Lower lobe of right lung (tissue), 2 donors: ENCODE measurements at places on chromosomes 6 and 20. TPM values are rescaled to one million over a fixed set of nuclear protein-coding genes. Genes with fewer than 3 reads are reported as not detected.

DNA sequence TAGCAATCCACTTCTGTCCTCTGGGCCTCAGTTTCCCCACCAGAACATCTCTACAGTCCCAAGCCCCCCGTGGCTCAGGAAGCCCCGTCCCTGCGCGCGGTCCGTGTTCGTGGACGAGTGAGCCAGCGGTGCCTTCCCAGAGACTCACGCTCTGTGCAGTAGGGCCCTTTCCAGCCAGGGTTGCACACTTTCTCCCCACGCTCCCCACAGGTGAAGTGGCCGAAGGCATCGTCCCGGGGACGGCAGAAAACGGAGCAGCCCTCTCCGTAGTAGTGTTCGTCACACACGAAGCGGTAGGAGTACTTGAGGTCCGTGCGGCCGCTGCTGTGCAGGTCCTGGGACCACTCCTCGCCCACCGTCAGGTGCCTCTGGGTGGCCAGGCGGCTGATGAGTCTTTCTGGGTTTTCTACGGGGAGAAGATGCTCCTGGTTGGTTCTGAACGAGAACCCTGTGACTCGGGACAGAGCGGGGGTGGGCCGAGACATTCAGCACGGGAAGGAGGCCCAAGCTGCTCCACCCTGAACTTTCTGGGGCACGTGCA is 2.7 kb downstream of the DLL1 start:
- DNase-seq = no peak

DNA sequence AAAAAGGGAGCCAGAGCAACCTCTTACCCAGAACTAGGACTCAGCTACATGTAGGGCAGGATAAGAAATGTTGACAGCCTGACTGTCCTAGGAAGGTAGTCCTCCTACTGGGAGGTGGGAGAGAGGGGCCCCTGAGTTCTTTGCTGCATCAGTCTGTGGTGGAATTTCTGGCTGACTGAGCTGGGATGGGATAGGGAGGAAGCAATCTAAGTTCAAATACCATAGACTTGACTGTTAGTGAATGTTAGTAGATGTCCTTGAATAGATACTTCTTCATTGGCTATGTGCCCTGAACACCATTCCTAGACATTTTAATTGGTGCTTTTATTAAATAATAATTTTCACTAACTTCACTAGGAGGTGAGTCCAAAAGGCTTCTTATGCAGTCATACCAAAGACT is 1343.6 kb upstream of the CITED2 start:
- DNase-seq = no peak

The MCHR2 gene
- total RNA-seq = not detected

The TREM2 gene
- total RNA-seq = 58.5 TPM

- no peak for DNase-seq
Measured at GRCh38 chr6:93581371-93581770, 162.0 kb upstream of the EPHA7 start.

DNA sequence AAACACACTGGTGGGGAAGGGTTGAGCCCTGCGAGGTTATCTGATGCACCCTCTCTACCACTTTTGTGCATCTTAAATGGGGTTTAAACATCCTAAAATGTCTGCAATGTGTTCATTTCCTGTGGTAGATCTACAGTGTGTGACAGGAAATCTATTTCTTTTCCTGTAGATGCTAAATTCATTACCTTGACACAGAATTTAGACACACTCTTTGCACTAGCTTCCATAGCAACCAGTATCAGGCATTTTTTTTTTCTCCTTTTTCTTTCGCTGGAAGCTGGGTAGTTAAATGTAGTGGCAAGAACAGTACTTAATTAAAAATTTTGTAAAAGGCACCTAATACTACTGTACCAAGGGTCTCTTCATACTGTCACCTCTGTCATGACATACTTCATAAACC is 141.1 kb downstream of the RFPL4B start:
- no peak for DNase-seq

The LST1 gene
- 127 TPM for total RNA-seq

- DNase-seq = no peak
Measured at GRCh38 chr6:144377586-144378210, 92.6 kb downstream of the UTRN start.

The RIPK1 gene
- 26.3 TPM for total RNA-seq

- no peak for DNase-seq
Measured at GRCh38 chr20:45053430-45054351, 47.2 kb downstream of the KCNS1 start.

DNA sequence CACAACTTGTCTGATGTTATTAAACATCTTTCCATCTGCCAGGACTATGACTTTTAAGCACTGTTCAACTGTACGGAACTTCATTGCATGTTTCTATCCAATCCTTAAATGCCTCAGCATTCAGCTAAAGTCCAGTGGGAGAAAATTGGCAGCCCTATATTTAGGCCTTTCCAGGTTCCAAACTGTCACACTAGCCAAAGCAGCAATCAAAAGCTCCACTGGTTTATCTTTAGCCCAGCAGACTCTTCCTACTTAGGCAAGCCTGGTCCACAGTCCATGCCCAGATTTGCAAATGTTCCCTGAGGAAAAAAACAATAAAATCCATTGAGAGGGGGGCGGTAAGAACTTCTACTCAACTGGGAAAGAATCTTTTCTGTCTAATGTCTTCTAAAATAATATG is 349.1 kb upstream of the GJE1 start:
- DNase-seq = no peak

- DNase-seq = no peak
Measured at GRCh38 chr20:10984294-10984693, 310.5 kb upstream of the JAG1 start.

DNA sequence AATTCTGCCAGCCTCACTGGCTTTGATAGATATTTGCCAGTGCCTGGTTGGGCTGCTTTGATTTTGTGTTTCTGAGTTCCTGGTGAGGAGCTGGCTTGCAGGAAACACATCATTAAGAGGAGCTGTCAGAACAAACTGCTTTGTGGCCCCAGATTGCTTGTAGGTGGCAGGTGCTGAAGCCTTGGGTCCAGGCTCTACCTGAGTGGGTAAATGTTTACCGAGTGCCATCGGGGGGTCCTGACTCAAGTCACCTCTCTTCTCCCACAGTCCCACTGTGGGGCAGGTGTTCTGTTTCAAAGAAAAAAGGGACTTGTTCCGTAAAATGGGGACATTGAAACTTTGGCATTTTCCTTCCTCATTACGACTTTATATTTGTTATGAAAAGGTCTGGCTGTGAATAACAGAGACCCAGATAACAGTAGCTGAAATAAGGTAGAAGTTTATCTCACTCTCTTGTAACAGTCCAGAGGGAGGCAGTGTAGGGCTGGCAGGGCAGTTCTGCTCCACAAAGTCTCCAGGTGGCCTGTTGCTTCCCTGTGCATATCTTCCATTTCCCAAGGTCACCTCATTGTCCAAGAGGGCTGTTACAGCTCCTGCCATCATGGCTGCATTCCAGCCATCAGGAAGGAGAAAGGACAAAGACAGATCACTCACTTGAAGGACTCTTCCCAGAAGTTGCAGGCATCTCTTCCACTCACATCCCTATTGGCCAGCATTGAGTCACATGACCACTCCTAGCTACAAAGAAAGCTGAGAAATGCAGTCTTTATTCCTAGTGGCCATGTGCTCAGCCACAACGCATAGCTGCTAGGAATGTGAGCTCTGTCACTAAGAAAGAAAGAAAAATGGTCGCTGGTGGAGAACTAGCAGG is 149.9 kb upstream of the KCNG1 start:
- no peak for DNase-seq

The HCRTR2 gene
- total RNA-seq = not detected
